ENCODE measurements at places on chromosomes 7 and 10.

DNA sequence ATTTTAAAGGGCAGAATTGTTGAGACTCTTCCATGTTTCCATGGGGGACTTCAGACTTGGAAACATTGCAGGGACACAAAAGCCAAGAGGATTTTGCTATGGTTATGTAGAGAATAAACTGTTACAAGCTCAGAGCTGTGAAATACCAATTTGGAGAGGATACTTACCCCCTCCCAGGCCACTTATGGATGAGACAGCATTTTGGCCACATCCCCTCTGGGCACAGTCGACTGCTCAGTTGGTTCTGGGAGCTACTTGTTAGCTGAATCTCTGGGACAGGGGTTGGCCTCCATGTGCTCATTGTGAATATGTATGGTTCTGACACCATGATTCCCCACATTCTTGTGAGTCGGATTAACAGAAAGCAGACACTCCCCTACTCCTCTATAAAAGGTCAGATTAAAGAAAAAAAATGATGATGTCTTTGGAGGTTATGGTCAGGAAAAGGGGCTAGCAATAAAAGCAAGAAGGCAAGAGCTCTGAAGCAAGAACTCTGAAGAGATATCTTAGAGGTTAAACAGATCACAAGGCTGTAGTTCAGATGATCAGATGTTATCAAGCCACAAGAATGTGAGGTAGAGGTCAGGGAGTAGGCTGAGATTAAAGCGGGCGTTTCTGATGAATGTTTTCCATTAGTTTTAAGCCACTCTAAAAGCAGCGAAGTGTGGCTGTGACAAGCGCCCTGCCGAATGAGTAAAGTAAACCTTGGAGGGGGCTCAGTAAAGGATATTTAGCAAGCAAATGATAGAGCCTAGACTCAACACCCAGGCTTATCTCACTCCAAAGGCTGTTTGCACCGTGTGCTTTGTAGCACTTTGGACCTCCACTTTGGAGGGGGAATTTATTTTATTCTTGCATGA, 17.2 kb downstream of the STAMBPL1 start:
- DNase-seq = no peak

GRCh38 chr10:69057261-69057950, 30.5 kb upstream of the SRGN start:
- DNase-seq = no peak

- DNase-seq = no peak
Measured at GRCh38 chr7:82057476-82057875, 287.6 kb upstream of the HGF start.

- DNase-seq = no peak
Measured at GRCh38 chr10:25666276-25666675, 267.8 kb upstream of the MYO3A start.

DNA sequence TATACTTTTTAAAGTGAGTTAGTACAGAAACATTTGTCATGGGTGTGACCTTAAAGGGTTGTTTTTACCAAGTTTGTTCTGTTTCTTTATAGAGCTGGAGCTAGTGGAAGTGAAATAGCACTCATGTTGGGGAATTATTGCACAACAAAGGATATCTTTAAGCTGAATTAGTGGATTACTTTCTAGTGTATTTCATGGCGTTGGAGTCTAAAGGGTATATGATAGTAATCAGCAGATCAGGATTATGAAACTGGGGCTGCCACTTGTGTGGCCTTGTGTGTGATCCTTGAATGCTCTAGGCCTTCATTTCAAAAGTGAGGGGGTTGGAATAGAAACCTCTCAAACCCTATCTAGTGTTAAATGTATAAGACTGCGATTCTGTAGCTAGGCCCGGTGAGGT, 123.6 kb downstream of the LYZL1 start:
- DNase-seq = no peak

- DNase-seq = no peak
Measured at GRCh38 chr7:106609416-106609815, 51.5 kb downstream of the CCDC71L start.

GRCh38 chr7:99038086-99038855, 105.6 kb downstream of the SMURF1 start:
- no peak for DNase-seq

DNA sequence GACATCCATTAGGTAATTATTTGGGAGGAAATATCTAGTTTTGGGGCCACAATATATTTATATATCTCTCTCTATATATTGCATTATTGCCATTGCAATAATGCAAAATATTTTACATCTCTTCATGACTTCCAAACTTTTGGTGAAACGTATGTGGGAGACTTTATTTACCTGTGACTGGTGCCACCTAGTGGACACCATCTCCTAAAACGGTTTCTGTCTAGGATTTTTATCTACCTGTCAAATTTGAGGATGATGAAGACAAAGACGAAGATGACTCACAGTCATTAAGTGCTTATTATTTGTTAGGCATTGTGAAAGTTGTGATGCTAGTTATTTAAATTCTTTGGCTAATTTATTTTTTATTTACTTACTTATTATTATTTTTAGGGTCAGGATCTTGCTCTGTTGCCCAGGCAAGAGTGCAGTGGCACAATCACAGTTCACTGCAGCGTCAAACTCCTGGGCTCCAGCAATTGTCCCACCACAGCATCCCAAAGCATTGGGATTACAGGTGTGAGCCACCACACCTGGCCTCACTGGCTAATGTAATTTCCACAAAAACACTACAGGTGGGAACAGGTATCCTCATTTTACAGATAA, 18.7 kb upstream of the CBLL1 start:
- peak; percentile 34 for DNase-seq

DNA sequence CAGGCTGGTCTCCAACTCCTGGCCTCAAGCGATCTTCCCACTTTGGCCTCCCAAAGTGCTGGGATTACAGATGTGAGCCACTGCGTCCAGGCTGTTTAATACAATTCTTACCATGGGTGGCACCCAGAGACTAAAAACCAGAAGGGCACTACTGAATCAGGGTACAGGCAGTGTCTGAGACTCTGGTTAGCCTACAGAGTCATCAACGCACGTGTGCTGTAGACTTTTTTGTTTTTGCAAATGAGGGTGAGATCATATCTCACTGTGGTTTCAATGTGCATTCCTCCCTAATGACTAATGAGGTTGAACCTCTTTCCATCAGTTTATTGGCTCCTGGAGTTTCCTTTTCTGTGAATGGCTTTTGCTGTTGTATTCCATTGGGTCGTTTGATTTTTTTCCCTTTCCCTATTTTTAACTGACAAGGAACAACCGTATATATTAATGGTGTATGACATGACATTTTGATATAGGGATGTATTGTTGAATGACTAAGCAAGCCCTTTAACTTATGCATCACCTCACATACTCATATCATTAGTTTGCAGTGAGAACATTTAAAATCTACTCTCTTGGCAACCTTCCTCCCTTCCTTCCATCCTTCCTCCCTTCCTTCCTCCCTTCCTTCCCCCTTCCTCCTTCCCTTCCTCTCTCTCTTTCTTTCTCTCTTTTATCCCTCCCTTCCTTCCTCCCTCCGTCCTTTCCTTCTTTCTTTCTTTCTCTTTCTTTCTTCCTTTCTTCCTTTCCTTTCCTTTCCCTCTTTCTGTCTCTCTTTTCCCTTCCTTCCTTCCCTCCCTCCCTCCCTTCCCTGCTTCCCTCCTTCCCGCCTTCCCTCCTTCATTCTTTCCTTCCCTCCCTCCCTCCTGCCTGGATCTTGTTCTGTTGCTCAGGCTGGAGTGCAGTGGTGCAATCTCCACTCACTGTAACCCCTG, 9.3 kb upstream of the TMEM270 start:
- DNase-seq = peak; percentile 62

DNA sequence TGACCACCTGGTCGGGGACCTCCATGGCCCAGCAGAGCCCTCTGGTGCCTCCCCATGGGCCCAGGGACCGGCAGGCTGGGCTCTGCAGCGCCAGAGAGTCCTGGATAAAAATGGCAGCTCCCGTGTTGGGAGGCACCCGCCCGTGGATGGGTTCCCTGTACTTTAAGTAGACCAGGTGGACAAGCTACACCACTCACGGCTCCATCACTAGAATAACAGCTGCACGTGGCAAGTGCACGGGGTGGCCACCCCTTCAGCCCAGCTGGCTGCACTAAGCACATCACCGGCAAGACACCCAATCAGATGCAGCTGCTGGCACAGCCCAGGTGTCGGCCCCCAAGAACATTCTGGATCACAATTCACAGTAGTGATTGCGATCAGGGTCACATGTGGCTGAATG, 69.8 kb downstream of the DIP2C start:
- no peak for DNase-seq

DNA sequence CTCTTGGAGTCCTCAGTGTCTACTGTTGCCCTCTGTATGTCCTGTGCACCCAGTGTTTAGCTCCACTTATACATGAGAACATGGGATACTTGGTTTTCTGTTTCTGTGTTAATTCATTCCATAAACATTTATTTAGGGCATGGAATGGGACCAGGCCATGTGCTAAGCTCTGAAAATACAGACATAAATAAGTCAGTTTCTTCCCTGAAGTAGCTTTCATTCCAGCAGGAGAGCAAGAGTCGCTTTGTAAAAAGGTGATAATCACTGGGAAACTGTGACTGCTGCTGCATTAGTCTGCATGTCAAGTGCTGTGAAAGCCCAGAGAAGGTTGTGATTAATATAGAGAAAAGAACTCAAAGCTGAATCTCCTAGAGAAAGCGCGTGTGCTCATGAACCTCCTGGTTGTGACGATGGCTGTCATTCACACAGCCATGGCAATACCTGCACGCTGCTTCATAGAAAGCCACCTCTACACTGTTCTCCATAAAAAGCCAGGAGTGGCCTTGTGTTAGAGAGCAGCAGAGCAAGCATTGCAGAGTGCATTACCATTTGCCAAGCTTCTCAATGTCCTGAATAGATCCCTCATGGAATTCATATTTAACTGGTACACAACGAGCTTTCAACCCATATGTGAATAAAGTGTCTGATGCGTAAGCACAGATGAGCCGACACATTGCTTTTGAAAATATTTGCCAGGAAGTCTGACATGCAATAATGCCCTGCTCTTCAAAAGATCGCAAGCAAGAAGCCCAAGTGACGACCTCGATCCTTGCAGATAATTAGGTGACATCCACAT, 30.6 kb upstream of the PITRM1 start:
- no peak for DNase-seq

GRCh38 chr10:101297901-101298486, 56.0 kb upstream of the BTRC start:
- peak; percentile 68 for DNase-seq

DNA sequence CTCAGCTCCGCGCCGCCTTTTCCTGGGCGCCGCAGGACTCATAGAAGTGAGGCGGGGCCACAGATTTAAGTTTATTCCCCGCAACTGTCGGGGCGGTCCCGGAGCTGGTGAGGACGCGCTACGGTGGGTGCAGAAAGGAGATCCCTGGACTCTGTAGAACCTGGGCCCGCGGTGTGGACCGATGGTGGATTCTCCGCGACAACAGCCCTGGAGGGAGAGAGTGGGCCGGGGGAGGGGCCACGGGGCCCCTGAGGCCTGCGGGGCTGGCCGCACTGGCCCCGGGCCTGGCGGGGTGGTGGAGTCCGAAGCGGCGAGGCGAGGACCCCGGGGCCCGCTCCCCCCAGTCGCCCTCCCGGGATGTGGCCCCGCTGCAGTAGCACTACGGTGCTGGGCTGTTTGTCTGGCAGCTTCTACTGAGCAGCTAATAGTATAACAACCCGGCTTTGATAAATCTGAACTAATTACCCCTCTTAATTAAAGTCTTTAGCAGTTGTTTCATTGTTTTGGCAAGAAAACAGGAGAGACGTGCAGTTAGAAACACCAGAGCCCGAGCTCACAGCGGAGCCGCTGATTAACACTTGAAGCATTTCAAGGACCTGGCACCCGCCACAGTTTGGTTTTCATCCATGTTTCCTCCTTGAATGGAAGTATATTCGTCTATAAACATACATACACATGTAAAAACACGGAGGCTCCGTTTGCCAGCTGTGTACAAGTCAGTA, 4.2 kb downstream of the FEZF1 start:
- no peak for DNase-seq

- DNase-seq = no peak
Measured at GRCh38 chr7:87609916-87610315, 9.2 kb upstream of the ABCB1 start.

DNA sequence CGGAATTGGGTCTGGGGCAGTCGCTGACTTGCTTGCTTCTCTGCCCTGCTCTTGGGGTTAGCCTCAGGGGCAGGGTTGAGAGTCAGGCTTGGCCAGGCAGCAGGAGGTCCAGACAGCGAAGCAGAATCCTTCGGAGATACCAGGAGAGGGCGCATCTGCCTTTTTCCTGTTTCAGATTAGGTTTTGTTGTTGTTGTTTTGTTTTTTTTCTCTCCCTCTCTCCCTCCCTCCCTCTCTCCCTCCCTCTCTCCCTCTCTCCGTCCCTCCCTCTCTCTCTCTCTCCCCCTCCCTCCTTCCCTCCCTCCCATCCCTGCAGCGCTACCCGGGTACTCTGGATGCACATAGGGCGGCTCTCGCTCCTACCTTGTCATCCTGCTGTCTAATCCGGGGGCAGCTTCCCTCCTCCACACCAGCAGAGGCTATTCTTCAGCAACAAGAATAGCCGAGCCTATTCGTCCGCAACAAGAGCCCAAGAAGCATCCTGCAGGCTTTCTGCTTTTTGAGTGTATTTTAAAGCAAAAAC, 758 bp upstream of the OPTN start:
- peak; percentile 40 for DNase-seq

DNA sequence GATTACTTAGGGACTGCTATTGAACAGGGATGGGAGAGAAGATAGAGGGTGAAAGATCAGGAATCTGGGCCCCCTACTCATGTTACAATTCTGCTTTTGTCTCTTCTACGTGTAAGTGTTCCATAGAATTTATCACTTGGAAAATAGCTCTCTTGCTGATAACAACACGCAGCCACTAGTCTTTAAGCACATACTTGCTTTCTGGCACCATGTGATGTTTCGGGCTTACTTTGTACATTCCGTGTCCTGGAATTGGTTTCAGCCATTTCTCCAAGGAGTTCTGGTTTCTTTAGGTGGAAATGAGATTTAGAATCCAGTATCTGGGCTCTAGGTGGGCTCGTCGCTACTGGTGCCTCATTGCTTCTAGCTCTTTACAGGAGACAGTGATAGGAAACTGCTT, 59.7 kb downstream of the TFAM start:
- no peak for DNase-seq

- DNase-seq = no peak
Measured at GRCh38 chr7:112069879-112070321, 136.3 kb downstream of the DOCK4 start.

GRCh38 chr10:72066318-72067284, 21.8 kb downstream of the SPOCK2 start:
- DNase-seq = no peak

DNA sequence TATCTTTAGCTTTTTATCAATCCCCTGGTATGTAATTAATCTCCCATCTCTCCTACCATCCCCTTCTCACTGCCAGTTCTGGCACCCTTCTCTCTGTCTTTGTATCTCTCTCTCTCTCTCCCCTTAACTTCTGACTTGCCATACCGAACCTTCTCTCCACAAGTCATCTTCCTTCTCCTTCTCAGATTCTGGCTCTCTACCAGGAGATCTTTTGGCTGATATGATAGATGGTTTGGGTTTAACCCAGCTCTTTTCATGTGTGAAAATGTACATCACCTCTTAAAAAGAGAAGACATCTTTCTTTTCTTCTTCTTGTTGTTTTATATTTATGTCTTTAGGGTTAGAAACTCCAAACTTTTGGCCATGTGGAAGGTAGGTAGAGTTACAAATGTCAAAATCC, 196.7 kb downstream of the HGF start:
- no peak for DNase-seq

- DNase-seq = no peak
Measured at GRCh38 chr10:89362929-89363328, 14.9 kb upstream of the IFIT1B start.
